ENCODE measurements at places on chromosomes 3 and 15. TPM values are rescaled to one million over a fixed set of nuclear protein-coding genes. Genes with fewer than 3 reads are reported as not detected.
A peak's percentile ranks its signal among the peaks of the same experiment; 100 is the strongest.

DNA sequence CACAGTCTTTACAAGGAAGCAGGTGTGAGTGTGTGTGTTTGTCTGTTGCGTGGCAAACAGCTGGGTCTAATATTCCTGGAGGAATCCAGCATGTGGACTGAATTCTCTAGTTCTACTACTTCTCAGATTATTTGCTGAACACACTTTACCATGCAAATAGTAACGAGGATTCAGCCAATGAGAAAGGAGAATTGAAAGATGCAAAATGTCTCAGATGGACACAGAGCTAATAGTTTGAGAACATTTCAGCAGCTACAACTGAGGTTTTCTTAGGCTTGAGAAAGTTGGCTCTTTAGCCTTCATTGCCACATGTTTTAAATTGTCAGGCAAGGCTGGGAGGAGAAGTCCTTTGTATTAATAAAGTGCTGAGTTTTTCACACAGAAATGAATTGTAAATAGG lies 568.0 kb upstream of the MDFIC2 start:
- no peak for DNase-seq

GRCh38 chr3:194732617-194733016 lies 46.9 kb downstream of the FAM43A start:
- no peak for DNase-seq

DNA sequence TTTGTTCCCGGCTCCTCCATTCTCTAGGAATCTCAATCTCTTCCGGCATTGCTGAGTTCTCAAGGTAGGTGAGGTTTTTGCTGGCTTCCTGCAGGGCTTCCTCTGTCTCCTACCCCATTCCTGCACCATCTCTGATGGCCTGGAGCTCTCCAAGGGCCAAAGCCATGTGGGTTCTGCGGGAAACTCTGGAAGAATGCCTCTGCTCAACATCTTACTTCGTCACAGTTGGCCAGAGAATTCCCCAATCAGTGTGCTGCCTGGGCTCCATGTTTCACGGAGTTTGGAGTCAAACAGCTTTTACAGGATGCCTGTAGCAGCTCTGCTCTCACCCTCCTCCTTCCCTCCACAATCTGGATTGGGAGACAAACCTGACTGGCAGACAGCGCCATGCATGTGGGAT lies 253.9 kb upstream of the HES1 start:
- DNase-seq: no peak

- DNase-seq: peak; percentile 22
These were observed 163.4 kb downstream of the KLF13 start for GRCh38 chr15:31489801-31490646.

DNA sequence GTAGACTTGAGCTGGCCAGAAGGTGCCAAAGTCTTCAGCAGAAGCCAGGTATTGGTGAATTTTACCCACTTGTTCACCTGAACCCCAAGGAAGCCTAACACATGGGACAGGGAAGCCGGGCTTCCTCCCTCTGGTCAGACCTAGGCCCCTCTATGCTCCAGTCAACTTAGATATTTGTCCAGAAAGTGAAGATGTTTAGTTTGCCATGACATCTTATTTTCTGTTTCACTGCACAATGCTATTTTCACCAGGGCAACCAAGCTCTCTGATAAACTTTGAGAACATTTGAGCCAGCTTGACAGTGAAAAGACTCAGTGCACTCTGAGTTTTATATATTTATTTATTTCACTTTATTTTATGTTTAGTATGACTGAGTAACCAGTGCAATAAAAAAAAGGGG lies 71.0 kb downstream of the SOX14 start:
- DNase-seq: no peak

GRCh38 chr15:60683156-60683555 lies 204.2 kb upstream of the ICE2 start:
- no peak for DNase-seq

GRCh38 chr3:10395671-10396070 lies 74.8 kb upstream of the SEC13 start:
- no peak for DNase-seq

- no peak for DNase-seq
These were observed 592.1 kb downstream of the SI start for GRCh38 chr3:164486150-164486549.

DNA sequence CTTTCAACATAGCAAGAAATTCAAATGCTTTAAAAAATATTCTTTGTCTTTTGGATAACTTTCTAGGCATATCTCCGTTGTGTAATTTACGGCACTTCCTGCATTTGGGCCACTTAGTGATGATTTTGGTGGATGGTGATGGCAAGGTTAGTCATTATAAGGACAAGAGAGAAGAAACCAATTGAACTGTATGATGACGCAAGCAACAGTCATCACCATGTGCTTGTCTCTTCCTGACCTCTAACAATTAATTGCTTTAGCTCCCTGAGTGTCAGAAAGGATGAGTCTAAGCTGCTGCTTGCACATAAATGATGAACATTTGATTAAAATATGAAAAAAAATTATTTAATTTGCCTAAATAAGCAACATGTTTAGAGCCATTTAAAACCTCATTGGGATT lies 11.3 kb upstream of the P2RY12 start:
- DNase-seq: no peak

- DNase-seq: no peak
These were observed 50.4 kb downstream of the SLC2A2 start for GRCh38 chr3:170976190-170976519.

GRCh38 chr3:191019855-191020254 lies 157.4 kb upstream of the GMNC start:
- no peak for DNase-seq

- DNase-seq: no peak
These were observed 177.2 kb downstream of the XXYLT1 start for GRCh38 chr3:195093731-195094130.

DNA sequence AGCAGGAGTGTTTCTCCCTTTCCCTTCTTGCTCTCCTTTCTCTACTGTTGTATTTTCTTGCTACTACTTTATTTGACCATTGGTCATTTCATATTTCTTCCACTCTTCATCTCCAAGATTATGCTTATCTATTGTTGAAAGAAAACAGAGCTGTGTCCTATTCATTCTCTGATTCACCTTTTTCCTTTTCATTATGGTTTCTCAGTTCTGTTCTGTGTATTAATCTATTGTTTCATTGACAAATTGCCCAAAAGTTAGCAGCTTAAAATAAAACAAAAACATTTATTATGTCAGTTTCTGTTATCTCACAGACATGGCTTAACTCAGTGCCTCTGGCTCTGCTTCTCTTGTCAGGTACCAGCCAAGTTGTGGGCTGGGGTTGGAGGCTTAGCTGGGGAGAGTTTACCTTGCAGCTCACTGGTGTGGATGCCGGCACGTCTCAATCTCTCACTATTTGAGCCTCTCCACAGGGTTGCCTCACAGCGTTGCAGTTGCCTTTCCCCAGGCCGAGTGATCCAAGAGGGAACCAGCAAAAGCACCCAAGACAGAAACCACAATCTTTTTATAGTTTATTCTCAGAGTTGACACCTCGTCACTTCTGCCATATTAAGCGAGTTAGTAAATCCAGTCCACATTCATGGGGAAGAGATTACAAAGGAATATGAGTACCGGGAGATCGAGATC lies 36.9 kb upstream of the FILIP1L start:
- DNase-seq: no peak

- no peak for DNase-seq
These were observed 116.7 kb downstream of the XXYLT1 start for GRCh38 chr3:195154111-195154791.

GRCh38 chr3:187450431-187451190 lies 82.4 kb downstream of the RTP4 start:
- DNase-seq: no peak

- DNase-seq: no peak
These were observed 291.6 kb downstream of the IL20RB start for GRCh38 chr3:137249311-137249940.

DNA sequence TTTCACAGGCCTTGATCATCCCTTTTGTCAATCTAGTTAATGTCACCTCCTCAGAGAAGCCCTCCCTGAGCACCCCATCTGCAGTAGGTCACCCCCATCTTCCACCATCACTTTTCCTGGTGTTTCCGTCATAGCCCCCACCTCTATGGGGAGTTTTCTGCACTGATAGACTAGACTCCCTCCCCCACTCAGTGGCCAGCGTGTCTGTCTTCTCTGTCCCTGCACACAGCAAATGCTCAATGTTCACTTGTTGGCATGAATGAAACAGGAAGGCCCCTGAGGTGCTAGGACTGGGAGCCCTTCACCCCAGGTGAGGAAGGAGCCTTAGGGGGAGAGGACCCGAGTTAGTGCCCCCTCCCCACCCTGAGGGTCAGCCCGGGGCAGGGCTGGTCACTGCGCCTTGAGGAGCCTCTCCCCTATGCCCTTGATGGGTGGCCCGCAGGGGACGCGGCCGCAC lies 15.8 kb upstream of the FANCD2 start:
- no peak for DNase-seq

- no peak for DNase-seq
These were observed 15.2 kb downstream of the RAB11A start for GRCh38 chr15:65884511-65884910.

DNA sequence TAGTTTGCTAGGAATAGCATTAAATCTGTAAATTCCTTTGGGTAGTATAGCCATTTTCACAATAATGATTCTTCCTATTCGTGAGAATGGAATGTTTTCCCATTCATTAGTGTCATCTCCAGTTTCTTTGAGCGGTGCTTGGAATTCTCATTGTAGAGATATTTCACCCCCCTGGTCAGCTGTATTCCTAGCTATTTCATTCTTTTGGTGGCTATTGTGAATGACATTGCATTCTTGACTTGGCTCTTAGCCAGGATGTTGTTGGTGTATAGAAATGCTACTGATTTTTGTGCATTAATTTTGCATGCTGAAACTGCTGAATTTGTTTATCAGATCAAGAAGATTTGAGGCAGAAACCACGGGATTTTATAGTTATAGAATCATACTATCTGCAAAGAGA lies 690.5 kb upstream of the ALCAM start:
- no peak for DNase-seq

GRCh38 chr15:26729030-26729429 lies 43.8 kb downstream of the GABRB3 start:
- no peak for DNase-seq

GRCh38 chr15:29590701-29591100 lies 231.6 kb downstream of the TJP1 start:
- DNase-seq: no peak

- DNase-seq: no peak
These were observed 299.5 kb downstream of the ZBTB20 start for GRCh38 chr3:114847564-114847963.

- peak; percentile 77 for DNase-seq
These were observed 229.2 kb upstream of the CHRNA7 start for GRCh38 chr15:31801152-31801551.

- DNase-seq: no peak
These were observed 50.4 kb downstream of the RBM15B start for GRCh38 chr3:51441282-51442030.

- DNase-seq: peak; percentile 37
These were observed 4.1 kb upstream of the ACTC1 start for GRCh38 chr15:34799149-34800101.

GRCh38 chr3:142498397-142499180 lies 50.8 kb upstream of the XRN1 start:
- DNase-seq: no peak

DNA sequence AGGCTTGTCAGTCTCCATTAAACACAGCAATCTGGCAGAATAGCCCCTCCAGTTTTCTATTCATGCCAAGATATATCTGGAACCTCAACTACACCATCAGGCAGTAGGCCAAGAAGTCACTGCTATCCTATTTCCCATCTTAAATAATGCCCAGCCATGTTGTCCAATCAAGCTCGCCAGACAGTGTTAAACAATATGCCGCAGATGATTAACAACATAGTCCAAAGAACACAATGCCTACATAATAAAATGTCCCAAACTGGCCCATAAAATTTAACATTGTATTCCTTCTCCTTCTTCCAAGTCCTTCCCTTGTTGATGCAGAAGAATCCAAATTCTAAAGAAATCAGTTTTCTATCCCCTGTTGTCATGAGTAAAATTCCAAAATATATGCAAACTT lies 427.4 kb upstream of the PPP2R3A start:
- no peak for DNase-seq

GRCh38 chr3:108036401-108036800 lies 54.4 kb downstream of the CD47 start:
- no peak for DNase-seq

GRCh38 chr3:152222327-152222726 lies 46.4 kb upstream of the MBNL1 start:
- no peak for DNase-seq

DNA sequence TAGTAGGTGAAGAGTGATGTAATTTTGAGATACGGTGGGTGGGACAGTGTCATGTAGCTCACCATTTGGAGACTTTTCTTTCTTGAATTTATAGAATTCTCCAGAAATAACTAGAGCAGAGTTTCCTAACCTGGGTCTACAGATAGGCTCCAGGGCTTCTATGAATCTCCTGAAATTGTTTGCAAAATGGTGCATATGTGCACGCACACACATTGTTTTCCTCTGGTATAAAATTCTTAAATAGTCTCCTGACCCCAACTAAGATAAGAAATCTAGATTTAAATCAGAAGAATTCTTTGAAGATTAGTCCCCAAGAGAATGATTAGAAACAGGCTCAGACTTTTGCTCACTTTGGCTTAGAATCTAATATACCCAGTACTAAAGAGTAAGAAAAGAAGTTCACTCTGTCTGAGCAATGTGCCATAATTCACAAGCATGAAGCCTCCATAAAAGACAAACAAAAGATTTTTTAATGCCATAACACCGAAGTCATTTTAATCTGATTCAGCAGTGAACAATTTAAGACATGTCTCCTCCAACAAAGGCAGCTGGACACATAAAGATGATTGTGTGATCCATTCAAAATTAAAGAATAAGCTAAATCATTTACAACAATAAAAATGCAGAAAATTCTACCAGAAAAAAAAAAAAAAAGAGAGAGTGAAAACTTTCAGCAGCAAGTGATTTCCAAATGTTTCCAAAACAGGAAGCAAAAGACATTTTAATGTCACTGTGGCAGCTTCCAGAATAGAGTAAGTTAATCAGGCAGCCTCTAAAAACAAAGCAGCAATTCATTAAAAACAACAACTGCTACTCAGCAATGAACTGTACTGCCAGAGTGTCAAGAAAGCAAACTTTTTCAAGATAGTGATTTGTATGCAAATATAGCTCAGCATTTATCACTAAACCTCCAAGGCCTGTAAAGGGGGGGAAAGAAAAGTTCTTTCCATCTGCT lies 975.5 kb upstream of the CFAP20DC start:
- DNase-seq: no peak

GRCh38 chr15:65777843-65778242 lies 14.2 kb downstream of the DENND4A start:
- no peak for DNase-seq

GRCh38 chr15:71215126-71215894 lies 100.0 kb downstream of the THSD4 start:
- DNase-seq: no peak

- DNase-seq: no peak
These were observed 360.2 kb downstream of the EPHB1 start for GRCh38 chr3:135155228-135155627.

The SMCO1 gene
- not detected for total RNA-seq

The SGO1 gene
- 10.6 TPM for total RNA-seq

The PLA2G4E gene
- total RNA-seq: not detected

The TRIM71 gene
- not detected for total RNA-seq

The PRR23E gene
- total RNA-seq: not detected

The ATP2B2 gene
- total RNA-seq: not detected

The MOBP gene
- total RNA-seq: not detected

The CASR gene
- total RNA-seq: not detected

The C3orf20 gene
- 0.03 TPM for total RNA-seq
